Activated T-cell treated with anti-CD3 and anti-CD28 coated beads for 4 hours (primary cell): ENCODE measurements at places on chromosomes 12 and 14.

- no peak for DNase-seq
Observed at GRCh38 chr12:2640709-2641108, 154.1 kb upstream of the FKBP4 start.

DNA sequence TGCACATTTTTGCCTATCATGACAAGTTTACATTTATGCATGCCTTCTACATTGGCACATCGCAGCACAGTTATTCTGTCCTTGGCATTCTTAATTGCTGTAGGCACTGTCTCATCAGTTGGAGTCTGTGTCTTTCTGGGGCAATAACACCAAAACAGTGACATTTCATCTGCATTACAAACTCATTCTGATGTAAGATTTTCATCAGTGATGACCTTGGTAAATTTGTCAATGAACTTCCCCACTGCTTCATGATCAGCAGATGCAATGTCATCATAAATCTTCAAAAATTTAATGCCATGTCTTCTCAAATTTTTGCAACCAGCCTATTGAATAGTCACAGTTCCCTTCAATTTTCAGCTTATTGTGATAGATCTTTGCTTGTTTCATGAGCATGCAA lies 85.5 kb downstream of the CAPZA3 start:
- DNase-seq: no peak

DNA sequence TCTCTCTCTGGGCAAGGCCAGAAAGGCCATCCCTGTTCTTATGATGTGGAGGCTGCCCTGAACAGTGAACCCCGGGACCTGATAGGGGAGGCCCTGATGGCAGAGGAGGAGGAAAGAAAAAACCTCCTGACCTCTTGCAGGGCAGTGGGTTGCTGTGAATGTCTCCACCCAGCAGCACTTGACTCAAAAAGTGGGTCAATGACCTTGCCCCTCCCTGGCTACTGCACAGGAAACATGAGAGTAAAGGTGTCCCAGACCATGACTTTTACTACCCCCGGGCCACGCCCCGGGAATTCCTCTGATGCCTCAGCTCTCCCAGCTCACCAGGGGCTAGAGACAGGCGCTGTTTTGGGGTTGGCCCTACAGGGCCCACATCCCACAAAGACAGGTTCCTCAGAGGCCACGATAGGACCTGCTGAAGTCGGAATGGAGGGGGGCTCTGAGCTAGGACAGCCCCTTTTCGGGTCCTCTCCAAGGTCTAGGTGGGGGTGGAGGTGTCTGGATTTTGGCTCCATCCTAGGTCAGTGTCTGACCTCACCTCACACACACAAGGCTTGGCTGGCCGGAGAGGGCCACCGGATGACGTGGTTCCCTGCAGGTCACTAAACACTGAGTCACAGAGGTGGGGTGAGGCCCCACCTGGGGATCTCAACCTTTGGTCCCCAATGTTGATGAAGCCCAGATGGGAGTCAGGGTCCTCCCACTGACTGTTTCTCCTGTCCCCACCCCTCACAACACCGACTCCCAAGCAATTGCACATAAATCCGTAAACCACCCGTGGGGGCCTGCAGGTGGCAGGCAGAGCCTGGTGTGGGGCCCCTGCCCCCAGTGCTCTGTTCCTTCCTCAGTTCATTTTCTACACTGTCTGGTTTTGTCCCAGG lies 1.6 kb downstream of the RHOF start:
- DNase-seq: no peak

- no peak for DNase-seq
Observed at GRCh38 chr14:50835280-50835679, 4.3 kb upstream of the NIN start.

DNA sequence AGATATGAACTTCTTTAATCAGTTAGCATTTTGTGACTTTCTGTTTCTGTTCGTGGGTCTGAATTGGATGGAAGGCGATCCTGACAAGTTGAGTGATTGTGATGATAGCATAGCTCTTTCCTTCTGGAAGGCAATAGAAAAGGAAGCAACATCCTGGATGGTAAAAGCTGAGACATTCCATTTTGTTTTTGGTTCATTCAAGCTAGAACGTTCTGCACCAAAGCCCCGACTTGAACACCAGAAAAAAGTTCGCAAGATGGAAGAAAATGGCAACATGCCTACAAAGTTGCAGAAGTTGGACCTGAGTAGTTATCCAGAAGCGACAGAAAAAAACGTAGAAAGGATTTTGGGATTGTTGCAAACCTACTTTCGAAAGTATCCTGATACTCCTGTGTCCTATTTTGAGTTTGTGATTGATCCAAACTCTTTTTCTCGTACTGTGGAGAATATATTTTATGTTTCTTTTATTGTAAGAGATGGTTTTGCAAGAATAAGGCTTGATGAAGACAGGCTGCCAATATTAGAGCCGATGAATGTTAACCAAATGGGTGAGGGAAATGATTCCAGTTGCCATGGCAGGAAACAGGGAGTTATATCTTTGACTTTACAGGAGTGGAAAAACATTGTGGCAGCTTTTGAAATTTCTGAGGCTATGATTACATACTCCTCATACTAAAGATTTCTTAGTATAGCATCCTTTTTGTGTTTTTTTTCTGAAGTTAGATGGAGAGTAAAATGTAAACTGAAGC lies 896 bp downstream of the EID3 start:
- no peak for DNase-seq

GRCh38 chr14:103122947-103123633 lies at the start of gene TNFAIP2:
TNFAIP2 (plus strand) TSS chr14:103123461; CDS start chr14:103126458, 2,997 bp downstream.
- DNase-seq: no peak

- DNase-seq: no peak
Observed at GRCh38 chr12:120468325-120468820, 1.2 kb downstream of the SRSF9 start.

GRCh38 chr14:84520711-84521338 lies 1009.1 kb upstream of the FLRT2 start:
- no peak for DNase-seq

GRCh38 chr12:47992776-47993175 lies 11.5 kb downstream of the COL2A1 start:
- no peak for DNase-seq

DNA sequence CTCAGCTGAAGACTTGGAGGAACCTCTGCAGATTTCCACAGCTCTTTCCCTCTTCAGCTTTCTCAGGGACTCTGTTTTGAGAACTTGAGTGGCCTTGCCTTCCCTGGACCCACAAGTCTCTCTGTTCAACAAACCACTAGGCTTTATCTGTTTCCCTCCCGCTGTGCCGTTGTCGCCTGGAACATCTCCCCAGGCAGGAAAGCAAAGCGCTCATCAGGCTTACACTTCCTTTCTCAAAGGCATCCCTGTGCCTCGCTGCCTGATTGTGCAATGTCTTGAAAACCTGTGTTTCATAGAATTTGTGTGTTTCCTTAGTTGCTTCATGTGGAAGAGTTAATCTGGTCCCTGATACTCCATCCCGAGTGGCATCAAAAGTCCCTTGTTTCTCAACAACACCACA lies 64.1 kb downstream of the PPM1A start:
- DNase-seq: no peak
